ENCODE measurements at places on chromosomes 16 and 17. TPM values are rescaled to one million over a fixed set of nuclear protein-coding genes. Genes with fewer than 3 reads are reported as not detected.

DNA sequence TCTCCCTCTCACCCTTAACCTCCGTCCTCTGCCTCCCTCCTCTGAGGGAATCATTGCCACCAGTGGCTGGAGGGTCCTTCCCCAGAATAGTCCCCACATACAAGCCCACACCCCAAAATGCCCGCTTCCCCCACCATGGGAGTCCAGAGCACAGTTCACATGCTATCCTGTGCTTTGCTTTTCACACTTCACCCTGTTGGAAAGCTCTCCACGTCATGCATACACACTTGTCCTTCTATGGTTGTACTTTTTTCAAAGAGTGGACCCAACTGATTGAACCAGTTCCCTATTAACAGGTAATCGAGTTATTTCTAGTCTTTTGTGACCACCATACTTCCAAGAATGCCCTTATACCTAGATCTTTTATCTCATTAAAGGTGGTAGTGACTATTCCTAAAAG is 23.8 kb upstream of the KIFC3 start:
- no peak for DNase-seq

DNA sequence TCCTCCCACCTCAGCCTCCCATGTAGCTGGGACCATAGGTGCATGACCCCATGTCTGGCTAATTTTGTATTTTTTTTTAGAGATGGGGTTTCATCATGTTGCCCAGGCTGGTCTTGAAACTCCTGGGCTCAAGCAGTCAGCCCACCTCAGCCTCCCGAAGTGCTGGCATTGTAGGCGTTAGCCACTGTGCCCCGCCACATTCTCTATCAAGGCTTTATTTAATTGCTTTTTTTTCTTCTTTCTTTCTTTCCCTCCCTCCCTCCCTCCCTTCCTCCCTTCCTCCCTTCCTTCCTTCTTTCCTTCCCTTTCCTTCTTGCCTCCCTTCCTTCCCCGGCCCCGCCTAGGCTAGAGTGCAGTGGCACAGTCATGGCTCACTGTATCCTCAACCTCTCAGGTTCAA is 23.7 kb downstream of the RSPRY1 start:
- no peak for DNase-seq

GRCh38 chr17:64174686-64175456 is 44.9 kb upstream of the ERN1 start:
- no peak for DNase-seq

- DNase-seq = no peak
Measured at GRCh38 chr16:29023279-29024277, 38.7 kb downstream of the LAT start.

DNA sequence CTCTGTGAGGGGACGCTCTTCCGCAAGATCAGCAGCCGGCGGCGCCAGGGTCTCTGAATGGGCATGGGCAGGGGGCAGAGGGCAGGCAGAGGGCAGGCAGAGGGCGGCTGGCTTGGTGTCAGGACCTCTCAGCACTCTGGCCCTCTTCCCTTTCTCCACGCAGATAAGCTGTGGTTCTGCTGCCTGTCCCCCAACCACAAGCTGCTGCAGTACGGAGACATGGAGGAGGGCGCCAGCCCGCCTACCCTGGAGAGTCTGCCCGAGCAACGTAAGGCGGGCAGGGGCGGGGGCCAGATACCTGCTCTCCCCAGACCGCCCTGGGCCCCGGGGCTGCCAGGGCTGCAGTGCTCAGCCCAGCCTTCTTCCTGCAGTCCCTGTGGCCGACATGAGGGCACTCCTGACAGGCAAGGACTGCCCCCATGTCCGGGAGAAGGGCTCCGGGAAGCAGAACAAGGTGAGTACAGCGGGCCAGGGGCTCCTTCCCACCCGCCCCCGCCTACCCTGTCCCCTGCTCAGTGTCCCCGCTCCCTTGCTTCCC is 4.1 kb downstream of the ELMO3 start:
- DNase-seq = peak; percentile 23

DNA sequence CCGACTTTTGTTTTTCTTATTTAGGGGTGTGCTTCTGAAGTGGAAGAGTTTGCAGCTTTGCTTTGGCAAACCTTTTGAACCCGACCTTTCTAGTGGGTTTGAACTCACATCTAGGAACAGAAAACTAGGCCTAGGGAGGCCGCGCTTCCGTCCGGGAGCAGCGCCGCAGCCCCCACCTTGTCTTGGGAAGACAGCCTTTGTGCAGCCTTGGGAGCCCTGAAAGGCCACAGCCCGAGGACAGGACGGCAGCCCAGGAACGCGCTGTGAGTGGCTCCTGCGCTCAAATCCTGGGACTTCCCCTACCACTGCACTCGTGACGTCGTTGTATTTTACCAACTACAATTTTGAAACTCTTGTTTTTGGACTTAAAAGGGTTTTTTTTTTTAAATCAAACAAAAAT is 53.7 kb upstream of the ZNF267 start:
- DNase-seq = no peak

DNA sequence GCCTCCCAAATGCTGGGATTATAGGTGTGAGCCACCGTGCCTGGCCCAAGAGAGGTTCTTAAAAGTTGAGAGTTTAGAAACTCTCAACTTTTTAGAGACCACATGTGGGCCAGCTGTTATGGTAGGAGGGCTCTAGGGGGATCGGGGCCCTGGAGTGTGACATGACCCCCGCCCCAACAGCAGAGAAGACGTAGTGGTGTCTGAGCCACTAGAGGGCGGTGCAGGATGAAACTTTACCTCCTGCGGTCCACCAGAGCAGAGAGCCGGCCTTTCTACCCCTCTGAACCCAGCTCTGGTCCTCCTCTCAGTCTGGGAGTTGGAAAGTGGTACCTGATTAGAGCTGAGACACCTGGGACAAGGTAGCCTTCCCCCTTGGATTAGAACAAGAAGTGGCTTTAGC is 7.4 kb downstream of the CDK5RAP3 start:
- peak; percentile 76 for DNase-seq

DNA sequence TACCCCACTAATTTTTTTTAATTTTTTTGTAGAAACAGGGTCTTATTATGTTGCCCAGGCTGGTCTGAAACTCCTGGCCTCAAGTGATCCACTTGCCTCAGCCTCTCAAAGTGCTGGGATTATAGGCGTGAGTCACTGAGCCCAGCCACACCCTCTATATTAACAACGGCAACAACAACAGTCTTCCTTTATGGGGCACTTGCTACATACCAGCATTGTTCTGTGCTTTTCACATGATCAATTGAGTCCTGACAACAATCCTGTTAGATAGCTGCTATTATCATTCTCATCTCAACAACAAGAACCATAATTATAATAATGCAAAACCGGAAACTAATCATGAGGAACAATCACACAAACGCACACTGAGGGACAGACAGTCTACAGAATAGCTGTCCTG is 12.6 kb upstream of the ARL5C start:
- DNase-seq = no peak

The EARS2 gene
- total RNA-seq = 35.9 TPM

The PRSS36 gene
- total RNA-seq = 1.1 TPM

The TRIM16 gene
- 8.2 TPM for total RNA-seq

The ALOX15 gene
- not detected for total RNA-seq

The CACNA1H gene
- 0.09 TPM for total RNA-seq

The KRTAP2-2 gene
- total RNA-seq = not detected
